CD14-positive monocyte (primary cell): ENCODE measurements at places on chromosomes 3 and 15.

GRCh38 chr15:63372018-63372705 lies 9.5 kb downstream of the CA12 start:
- peak; percentile 63 for DNase-seq

DNA sequence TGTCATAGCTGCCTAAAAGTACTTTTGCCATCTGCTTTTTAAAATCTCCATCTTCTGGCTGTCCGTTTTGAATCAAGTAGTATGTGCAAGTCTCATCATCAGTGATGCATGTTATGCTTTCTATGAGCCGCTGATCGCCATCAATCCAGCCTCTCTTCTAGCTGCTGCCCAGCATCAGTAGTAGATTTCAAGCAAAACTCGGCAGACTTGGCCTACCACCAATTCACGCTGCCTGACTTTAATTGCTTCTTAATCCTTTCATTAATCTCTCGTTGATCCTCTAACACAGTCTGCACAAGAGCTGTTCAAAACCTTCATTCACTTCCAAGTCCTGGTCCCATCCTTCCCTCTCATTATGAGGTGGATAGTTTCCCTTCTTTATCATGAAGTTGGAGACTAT lies 104.9 kb downstream of the NSUN3 start:
- DNase-seq, result no peak

- DNase-seq, result no peak
These were observed 598 bp upstream of the GMNC start for GRCh38 chr3:190863119-190863465.

GRCh38 chr3:193826159-193826795 lies 233.3 kb downstream of the OPA1 start:
- DNase-seq, result no peak

DNA sequence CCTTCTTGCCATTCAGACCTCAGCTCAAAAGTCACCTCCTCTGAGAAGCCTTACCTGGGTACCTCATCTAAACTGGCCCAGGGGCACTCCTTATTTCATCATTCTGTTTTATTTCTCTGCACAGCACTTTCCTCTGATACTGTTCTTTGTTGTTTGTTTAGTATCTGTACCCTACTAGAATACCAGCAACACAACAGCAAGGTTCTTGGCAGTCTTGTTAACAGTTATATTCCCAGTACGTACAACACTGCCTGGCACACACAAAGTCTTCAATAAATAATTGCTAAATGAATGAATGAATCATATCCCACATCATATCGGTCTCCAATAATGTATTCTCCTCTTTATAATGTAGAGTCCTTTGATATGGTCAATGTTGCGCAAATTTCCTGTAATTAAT lies 188.1 kb downstream of the FOXP1 start:
- no peak for DNase-seq

DNA sequence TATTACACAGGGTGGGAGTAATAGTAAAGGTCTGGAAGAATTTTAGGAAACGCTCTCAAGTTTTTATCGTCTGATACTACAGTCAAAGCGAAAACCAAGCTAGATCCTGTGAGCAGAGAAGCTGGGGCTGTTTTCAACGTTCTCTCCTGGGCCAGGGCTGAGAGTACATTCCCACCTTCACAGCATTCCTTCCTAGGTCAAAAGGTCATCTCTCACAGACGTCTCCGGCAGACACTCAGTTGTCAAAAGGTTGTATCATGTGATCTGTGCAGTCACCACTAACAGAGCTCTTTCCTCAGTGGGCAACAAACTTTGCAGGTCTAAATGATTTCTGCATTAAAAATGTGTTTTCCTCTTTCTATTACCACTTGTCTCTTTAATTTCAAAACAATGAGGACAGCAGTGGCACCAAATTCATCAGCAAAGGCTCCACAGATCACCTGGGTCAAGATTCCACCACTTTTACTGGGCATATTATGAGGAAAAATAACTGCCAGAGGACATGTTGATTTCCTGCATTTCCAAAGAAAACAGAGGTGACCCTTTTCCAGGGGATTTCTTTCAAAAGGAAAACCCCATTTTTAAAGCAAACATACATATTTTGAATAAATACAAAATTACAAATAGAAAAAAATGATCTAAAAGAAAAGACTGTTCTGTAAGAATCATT lies 41.9 kb downstream of the MEIS2 start:
- no peak for DNase-seq

GRCh38 chr15:40932156-40932555 lies 3.0 kb downstream of the DLL4 start:
- DNase-seq, result no peak
